ENCODE measurements at places on chromosomes 5 and 9.

GRCh38 chr5:102666164-102666946 is 88.8 kb upstream of the PAM start:
- DNase-seq = no peak

GRCh38 chr5:16457853-16458252 is 7.7 kb downstream of the ZNF622 start:
- DNase-seq = no peak

DNA sequence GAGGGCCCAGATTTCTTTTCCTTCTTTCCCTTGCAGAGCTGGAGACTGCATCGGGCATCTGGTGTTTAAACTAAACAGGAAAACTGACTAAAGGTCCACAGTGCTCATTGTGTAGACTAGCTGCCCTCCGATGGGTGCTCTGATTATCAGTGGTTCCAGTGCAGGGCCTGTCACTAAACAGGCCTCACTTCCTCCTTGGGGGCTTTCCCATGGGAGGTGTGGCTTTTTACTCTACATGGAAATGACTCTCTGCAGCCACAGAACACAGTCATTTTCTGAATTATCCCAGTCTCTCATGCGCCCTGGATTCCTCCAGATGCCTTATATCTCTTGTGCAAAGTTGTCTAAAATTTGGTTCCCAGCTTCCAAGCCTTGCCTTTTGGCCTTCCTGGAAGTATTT is 199.2 kb downstream of the TRIO start:
- no peak for DNase-seq

DNA sequence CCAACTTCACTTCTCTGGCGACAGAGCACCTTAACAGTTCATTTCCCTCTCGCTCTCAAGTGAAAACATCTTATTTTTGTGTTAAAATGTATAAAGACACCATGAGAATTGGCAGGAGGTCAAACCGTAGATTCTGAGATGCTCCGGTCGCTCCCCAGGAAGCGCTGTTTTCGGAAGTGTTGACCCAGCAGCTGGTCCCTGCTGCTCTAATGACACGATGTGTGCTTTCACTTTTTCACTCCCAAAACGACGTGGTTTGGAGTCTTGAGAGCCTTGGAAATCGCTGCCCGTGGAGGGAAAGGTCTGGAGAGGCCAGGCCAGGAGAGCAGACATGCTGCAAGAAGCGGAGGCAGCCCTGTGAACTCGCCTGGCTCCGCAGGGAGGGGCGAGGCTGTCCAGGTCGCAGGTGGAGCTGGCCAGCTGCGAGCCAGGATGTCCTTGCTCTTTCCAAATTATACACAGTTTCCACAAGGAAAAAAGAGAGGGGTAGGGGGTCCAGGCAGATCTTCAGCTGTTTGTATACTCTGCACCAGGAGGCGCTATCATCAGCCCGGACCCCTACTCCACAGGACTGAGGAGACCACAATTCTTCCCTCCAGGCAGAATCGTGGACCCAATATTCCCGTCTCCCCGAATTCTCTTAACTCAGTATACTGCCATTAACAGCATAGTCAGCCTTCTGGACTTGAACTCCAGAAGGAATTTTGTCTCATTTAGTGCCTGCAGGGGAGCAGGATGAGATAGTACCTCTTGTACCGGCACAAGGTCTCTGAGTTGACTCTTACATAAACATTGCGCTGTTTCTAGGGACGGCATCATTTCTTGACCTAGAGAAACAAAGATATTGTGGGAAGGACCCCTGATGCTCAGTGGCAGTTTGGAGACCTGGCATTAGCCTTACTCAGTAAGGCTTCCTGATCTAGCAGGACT is 248.6 kb upstream of the ANKRD55 start:
- no peak for DNase-seq

DNA sequence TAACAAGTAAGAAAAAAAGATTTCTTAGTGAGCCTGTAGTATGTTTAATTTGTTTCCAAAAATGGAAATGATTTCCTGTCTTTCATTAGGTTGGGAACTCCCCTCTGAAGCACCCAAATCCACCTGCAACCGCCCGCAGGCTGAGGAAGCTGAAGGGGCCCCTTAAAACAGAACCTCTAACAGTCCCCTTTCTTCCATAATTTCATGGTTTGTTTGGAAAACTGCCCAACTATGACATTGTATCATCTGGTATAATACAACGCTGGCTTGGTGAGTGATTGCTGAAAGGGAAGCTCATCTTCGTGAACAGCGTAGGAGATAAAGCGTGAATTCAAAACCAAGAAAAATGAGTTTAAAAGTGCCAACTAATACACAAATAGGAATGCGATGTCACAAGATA is 215.5 kb downstream of the FSTL4 start:
- DNase-seq = no peak

GRCh38 chr9:136631038-136632000 is 31.4 kb upstream of the EGFL7 start:
- peak; percentile 60 for DNase-seq

DNA sequence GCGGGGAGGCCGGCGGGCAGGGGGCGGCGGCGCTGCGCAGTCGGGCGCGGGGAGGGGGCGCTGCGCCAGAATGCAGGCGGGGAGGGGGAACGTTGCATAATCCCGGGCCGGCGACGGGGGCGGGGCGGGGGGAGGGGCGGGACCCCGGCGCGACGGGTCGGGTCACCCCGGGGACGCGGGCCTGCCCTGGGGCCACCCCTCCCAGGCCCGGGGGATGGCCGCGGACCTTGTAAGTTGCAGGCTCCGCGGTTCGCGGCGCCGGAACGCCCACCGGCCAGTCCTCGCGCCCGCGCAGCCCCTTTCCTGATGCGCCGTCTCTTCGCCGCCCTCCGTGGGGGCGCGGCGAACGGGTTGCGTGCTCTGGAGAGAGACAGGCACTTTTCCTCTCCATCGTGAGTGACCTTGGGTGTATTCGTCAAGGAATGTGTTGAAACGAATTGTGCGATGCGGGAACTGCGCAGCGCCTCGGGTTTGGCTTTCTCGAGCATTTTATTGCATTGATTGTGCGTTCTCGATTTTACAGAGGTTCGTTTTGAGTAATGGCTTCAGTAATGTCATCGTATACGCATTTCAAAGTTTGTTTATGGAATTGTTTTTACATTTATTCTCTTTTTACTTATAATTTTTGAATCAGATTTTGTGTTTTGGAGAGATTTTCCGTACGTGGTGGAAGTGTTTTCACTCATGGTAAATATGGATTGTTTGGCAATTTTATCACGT is 802 bp downstream of the SPIN1 start:
- peak; percentile 15 for DNase-seq

DNA sequence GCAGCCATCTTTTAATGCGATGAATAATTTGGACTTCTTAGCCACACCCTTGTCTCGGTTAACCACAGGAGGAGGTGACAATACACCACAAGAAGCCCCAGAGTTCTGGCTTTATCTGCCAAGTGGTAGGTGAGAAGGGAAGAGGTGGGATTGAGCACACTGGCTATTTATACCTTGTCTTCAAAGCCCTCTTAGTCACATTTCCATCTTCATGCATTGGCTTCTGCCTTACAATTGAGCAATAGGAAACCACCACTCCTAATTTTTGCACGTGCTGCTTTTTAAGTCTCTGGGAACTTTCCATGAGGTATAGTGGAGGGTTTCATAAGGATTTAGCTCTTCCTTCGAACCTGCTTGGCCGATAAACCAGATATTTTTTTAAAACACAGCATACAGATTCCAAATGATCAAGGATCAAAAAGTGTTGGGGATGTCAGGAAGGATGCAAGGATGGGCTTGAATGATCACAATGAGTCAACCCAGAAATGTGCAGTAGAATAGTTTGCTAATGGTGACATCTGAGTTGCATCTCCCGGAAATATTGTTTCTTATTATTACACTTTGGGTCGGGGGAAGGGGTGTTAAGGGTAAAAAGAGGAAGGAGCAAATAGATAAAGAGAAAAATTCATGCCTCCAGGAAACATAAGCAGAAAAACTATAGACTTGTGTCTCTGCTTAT is 25.5 kb downstream of the PLAC8L1 start:
- peak; percentile 12 for DNase-seq

GRCh38 chr5:62643556-62644451 is 65.2 kb downstream of the LRRC70 start:
- no peak for DNase-seq

DNA sequence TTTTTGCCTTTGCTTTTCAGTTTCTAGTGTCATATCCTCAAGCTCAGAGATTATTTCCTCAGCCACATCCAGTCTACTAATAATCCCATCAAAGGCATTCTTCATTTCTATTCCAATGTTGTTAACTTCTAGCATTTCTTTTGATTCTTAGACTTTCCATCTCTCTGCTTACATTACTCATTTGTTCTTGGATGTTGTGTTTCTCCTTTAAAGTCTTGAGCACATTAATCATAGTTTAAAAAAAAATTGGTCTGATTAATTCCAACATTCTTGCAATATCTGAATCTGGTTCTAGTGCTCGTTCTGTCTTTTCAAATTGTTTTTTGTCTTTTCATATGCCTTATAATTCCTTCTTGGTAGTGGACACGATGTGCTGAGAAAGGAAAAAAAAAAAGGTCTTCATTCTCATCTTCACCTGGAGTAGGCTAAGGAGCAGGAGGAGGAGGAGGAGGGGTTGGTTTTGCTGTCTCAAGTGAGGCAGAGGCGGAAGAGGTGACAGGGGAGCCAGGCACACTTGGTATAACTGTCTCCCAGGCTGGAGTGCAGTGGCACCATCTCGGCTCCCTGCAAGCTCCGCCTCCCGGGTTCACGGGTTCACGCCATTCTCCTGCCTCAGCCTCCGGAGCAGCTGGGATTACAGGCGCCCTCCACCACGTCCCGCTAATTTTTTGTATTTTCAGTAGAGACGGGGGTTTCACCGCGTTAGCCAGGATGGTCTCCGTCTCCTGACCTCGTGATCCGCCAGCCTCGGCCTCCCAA is 16.3 kb downstream of the PRXL2C start:
- no peak for DNase-seq

DNA sequence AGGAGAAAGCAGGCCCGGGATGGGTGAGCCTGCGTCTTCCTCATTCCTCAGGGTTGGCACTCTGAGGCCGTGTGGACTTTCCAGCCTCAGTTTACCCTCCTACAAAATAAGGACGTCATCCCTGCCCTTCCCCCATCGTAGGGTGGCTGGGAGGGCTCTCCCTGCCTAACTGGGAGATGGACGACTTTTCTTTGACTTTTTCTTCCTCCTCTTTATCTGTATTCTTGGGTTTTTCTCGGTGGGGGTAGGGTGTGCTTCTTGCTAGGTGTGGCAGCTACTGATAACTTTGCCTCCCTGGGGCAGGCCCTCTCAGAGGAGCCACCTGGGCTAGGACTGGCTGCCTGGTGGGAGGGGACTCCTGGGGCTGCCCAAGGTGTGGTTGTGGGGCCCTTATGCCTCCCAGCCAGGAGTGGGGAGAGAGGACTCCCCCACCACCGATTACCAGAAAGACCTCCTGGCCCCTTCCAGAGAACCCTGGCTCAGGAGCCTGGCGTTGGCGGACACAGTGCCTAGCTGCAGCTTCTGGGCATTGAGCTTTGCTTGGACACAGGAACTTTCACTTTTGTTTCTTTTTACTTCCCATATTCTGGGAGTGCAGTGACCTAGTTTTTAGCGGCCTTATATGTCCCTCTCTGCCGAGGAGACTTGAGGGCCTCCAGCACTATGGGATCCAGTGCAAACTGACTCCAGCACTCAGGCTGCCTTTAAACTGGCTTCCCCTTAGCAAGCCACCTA is 6.1 kb downstream of the GLIPR2 start:
- no peak for DNase-seq

GRCh38 chr5:119379942-119380547 is 24.2 kb downstream of the TNFAIP8 start:
- no peak for DNase-seq

DNA sequence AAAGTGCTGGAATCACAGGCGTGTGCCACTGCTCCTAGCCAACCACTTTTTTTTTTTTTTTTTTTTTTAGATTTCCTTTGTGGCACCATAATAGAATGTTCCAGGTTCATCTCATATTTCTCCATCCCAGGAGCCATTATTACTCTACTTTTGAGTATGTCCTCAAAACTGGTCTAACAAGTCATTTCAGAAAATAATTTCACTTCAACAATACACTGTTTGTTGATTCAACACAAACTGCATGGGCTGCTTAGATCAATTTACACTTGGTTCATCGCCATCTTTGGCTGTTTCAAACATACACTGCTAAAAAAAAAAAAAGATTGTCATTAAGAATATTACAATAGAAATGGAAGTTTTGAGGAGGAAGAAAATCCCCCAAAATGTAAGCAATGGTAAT is 57.9 kb downstream of the CSNK1A1 start:
- DNase-seq = no peak

DNA sequence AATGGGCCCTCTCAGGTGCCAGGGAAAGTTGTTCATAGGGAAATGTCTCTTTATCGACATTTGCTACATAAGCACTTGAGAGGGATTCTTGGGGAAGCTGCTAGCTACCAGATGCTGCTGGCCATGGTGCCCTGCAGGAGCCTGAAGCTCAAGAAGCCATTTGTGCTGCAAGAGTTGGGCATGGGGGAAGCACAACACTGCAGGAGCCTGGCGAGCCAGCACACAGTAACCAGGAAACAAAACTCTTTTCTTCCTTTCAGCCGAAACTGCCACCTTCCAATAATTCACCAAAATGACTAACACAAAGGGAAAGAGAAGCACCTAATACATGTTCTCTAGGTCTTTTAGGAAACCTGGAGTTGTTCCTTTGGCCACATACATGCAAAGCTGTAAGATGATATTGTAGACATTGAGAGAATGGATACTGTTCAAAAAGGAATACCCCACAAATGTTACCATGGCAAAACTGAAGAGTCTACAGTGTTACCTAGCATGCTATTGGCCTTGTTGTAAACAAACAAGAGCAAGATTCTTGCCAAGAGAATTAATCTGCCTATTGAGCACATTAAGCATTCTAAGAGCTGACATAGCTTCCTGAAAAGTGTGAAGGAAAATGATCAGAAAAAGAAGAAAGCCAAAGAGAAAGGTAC is 26.1 kb upstream of the LARP1 start:
- DNase-seq = no peak

- peak; percentile 78 for DNase-seq
Measured at GRCh38 chr9:3863111-3863528, 337.3 kb upstream of the RFX3 start.

DNA sequence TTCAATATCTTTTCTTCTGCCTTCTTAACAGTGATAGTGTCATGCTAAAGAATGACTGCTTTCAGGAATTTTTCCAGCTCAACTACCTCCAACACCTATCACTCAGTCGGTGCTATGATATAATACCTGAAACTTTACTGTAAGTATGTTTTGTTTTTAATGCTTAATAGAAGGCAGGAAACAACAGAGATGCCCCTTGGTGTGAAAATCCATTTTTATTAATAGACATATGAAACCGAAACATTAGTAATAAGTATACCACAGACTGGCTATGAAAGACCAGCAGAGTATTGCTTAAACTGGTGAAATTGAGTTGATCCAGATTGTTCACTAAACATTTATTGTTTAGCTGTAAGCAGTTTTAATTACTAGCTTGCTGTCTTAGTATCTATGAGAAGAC is 25.2 kb downstream of the SKP2 start:
- no peak for DNase-seq
